Activated CD8-positive, alpha-beta T cell treated with anti-CD3 and anti-CD28 coated beads, Interleukin-2, amount 10 ng/mL, durations not matched to agents 7 days and 5 days (primary cell): ENCODE measurements at places on chromosomes 12 and 14. TPM values are rescaled to one million over a fixed set of nuclear protein-coding genes. Genes with fewer than 3 reads are reported as not detected.

DNA sequence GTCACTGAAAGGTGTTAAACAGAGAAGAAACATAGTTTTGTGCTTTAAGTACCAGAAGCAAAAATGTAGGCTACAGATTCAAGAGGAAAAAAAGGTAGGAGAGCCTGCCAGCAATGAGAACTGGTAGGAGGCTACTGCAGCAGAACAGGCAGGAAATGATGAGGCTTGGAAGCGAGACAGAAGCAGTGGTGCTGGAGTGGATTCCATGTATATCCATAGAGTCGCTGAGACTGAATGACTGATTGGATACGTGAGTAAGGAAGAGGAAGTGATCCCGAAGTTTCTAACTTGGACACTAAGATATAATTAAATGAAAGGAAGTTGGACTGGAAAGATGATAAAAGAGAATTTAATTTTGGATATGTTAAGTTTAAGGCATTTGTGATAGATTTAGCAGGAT is 45.0 kb upstream of the CCDC91 start:
- DNase-seq, result no peak

GRCh38 chr12:96457191-96457930 is 32.0 kb upstream of the CFAP54 start:
- no peak for DNase-seq

DNA sequence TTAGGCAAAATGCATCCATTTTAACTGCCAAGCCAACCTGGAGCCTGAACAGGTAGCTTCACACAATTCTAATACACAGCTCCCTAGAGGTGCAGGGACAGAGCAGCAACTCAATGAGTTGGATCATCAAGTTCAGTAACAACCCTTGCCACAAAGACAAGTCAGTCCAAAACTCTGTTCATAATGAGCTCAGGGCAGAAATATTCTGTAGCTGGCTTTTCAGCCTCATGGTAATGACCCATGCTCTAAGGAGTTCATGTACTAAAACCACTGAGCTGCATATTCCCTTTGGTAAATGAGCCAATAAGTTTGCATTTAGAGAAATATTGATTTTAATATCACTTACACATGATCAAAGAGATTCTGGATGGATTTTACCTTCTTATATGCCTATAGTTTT is 316.1 kb downstream of the SEC23A start:
- no peak for DNase-seq

LRFN5 gene
- total RNA-seq, result not detected

DNA sequence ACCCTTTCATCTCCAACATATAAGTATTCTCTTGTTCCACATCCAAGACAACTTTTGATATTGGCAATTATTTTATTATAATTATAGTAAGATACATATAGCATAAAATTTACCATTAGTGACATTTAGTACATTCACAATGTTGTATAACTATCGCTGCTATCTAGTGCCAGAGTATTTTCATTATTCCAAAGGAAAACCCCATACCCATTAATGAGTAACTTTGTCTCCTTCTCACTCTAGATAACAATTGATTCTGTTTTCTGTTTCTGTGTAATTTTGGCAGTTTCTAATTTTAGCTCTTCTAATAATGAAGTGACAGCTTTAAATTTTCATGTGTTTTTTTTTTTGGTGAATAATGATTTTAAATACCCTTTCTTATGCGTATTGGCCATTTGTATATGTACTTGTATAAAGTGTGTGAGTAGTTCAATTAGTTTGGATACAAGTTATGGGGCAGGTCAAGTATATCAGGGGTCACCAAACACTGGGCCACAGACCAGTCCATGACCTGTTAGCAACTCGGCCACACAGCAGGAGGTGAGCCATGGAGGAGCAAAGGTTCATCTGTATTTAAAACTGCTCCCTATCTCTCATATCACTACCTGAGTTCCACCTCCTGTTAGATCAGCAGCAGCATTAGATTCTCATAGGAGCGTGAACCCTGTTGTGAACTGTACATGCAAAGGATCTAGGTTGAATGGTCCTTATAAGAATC is 97.2 kb upstream of the SYT1 start:
- DNase-seq, result no peak

IRAK3 gene
- total RNA-seq, result 0.05 TPM

DNA sequence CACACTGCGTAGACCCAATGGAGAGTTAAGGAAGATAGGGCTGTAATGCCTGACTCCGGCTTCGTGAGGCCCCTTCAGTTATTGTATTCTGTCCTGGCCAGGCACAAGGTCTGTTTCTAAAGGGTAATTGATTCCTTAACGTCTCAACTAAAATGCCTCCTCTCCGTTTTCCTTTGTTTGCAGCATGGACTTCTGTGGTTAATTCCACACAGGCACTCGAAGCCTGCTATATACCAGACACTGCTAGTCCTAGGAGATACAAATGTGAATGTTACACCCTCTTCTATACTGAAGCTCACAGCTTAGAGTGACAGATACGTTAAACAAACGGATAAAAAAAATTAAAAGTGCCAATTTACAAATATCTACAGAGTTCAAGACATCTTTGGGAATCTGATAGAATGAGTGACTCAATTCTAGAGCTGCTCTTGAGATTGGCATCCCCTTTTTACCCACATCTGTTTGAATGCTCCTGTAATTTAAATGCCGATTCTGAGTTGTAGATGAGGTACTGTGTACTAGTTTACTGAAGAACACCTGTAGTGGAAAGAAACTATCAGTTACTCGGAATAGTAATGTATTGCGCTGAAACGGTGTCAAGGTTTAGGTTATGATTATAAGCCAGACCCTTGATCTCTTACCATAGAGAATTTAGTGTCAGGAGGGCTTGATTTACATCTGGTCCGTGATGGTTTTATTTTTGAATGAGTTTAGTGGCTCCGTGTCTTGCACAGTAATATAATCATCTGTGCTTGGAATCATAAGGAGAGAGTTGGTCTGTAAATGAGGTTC is 784 bp downstream of the PSMA6 start:
- DNase-seq, result no peak

SIX6 gene
- not detected for total RNA-seq

DNA sequence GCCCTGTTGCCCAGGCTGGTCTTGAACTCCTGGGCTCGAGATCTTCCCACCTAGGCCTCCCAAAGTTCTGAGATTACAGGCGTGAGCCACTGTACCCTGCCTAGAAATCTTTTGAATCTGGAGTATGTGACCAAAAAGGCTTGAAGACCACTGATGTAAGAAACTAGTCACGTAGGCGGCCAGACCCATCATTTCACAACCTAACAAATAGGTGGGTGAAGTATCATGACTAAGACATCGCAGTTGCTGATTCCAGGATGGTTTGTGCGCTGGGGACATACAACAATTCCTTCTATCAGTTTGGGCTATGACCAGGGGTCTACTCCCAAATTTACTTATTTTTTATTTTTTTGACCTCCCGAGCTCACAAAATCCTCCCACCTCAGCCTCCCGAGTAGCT is 11.8 kb upstream of the CDK2AP1 start:
- no peak for DNase-seq

PMCH gene
- not detected for total RNA-seq

DNA sequence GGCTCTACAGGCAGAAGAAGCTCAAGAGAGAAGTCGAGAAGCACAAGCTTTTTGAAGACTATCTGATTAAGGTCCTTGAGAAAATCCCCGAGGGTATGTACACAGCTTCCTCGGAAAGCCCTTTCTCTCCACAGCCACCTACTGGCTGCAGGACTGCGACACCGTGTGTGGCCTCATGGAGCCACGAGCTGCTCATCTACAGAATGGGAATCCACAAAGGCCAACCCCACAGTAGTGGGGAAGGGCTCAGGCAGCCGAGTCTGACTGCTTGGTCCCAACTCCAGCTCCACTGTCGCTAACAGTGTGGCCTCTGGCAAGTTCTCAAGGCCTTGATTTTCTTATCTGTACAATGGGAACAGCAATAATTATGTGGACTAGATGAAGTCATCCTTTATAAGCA is 2.5 kb downstream of the CCDC197 start:
- no peak for DNase-seq

- DNase-seq, result no peak
Measured at GRCh38 chr14:55976219-55976618, 142.0 kb upstream of the PELI2 start.

DNA sequence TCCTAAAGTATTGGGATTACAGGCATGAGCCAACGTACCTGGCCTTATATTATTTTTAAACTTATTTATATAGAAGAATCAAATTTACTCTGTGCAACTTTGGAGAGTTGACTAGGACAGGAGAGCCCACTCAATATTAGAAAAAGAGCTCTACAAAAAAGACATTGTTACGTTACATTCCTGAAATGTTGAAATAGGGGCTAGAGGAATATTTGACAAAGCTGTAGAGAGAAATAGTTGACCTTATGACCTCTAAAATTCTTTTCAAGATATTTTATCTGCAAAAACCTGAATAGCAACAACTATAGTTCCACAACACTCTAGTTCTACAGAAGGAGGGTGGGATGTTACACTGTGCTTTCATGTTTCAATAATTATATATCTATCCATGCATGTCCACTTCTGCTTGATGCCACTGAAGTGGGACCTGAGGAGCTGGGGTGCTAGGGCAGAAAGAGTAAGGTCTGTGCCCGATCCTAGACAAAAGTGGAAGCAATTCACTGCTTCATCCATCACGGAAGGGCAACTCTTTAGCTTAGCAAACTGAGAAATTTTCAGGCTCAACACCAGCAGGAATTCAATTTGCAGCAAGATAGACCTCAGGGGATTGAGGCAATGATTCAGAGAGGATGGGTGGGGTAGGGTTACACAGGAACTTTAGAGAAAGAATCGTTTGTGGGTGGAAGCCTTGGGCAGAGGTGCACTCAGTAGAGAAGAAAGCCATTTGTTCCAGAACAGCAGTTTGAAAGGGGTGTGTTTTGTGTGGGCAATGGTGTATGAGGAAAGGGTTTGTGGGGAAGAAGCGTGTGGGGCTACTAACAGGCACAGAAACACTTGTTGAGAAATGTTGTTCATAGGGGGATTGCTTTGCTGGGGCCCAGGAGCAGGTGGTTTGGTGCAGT is 16.0 kb upstream of the RNASE10 start:
- DNase-seq, result peak; percentile 45

MAP1LC3B2 gene
- 1.7 TPM for total RNA-seq

SLC38A4 gene
- total RNA-seq, result not detected

STYK1 gene
- 5.3 TPM for total RNA-seq

ZNF891 gene
- 2.3 TPM for total RNA-seq

CCDC175 gene
- total RNA-seq, result not detected

DNA sequence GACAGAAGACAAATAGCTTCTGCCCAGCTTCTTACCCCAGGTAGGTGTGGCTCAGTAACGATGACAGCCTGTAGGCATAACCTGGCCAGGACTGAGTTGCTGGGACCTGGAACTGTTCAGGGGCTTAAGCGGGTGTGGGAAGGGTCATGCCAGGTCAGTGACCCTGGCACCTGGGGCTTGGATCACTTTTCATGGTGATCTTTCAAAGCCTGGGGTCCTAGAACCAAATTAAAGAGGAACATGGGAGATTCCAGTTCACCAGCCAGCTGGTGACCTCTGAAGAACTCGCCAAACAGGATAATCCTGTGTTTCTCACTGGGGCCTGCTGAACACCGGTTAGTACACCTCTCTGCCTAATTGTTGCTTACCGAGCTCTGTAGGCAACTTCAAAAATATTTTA is 102.6 kb upstream of the LMNTD1 start:
- DNase-seq, result no peak

SERPINA1 gene
- not detected for total RNA-seq

ZC2HC1C gene
- 1.3 TPM for total RNA-seq

LRP1-AS gene
- total RNA-seq, result not detected

DNA sequence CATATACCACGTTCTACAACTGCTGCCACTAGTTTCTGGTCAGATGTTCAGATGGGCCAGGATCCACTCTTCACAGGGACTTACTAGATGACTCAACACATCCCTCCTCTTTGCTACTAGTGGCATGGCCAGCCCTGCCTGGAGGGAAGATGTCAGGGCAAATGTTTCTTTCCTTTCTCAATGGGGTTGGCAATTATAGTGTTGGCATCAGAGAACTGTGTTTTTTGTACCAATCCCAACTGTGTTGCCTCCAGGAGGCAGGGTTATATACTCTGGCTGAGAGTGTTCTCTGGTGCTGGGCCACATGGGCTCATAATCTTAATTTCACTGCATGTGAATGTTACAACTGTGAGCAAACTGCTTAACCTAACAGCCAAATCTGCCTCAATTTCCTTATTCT is 69.9 kb upstream of the AVPR1A start:
- no peak for DNase-seq

GRCh38 chr12:51820526-51821439 is 27.7 kb downstream of the FIGNL2 start:
- peak; percentile 83 for DNase-seq

GRCh38 chr14:103679351-103679750 is 35.9 kb downstream of the XRCC3 start:
- peak; percentile 54 for DNase-seq

DNA sequence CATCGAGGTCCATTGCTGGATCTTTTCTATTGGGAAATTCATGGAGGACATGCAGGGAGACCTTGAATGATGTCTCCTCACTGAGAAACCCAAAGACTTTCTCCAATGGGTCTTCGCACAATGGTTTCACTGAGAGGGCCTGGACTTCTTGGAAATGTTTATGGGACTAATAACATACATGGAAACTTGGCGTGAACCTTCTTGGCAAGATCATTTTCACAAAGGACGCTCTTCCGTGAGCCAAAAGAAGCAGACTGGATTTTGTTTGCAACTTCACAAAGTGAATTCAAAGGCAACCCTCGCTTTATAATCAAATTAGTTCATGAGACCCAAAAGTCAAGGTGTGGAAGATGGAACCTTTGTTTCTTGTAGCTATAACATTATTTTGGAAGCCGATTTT is 154.4 kb downstream of the TMEM132C start:
- DNase-seq, result no peak

DNA sequence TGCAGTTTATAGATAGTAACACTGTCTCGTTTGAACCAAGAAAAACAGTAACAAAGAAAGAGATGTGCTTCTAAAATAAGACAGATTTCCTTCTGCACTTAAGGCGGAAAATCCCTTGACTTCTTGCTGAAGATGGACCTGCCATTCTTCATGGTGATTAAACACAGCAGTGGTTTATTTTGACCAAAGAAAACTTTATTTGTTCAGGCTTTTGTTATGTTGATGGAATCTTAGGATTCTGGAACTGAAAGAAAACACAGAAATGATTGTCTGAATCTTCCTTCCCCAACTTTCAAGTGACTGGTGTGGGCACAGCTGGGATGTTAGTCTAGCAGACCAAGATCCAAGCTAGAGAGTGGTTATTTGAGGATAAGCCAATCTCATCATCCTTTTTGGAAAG is 72.2 kb downstream of the DACT1 start:
- DNase-seq, result no peak

KMT2D gene
- total RNA-seq, result 113 TPM

DNA sequence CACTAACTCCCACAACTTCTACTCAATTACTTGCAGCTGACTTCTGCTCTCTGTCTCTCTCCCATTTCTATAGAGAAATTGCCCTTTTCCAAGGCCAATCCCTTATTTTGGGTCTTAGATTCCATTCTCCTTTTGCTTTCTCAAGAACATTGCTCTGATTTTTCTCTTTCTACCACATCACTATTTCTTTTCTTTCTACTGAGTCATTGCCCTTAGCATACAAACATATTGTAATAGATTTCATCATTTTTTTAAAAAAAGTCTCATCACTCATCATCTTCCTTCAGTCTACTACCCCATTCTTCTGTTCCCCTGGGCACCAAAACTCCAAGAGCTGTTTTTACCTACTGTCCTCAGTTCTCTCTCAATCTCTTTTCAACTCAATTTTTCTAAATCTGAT is 4.4 kb upstream of the KCNA1 start:
- DNase-seq, result no peak

- DNase-seq, result no peak
Measured at GRCh38 chr12:74981541-74981940, 228.1 kb downstream of the KCNC2 start.
